Smooth muscle cell of the umbilical artery (primary cell): ENCODE measurements at places on chromosomes 4 and X. TPM values are rescaled to one million over a fixed set of nuclear protein-coding genes. Genes with fewer than 3 reads are reported as not detected.

TLR1 gene
- total RNA-seq: 0.59 and 0.60 TPM in 2 replicates

PCDH18 gene
- 9.7 and 30.0 TPM in 2 replicates for total RNA-seq

MAOB gene
- total RNA-seq: 0.09 TPM in 1 of 2 replicates, not detected in the other

PPP4R3C gene
- total RNA-seq: not detected in 2 replicates

H2BW2 gene
- not detected in 2 replicates for total RNA-seq

MAGEC3 gene
- not detected in 2 replicates for total RNA-seq

SPATA18 gene
- 23.2 and 25.4 TPM in 2 replicates for total RNA-seq
